SHP77 (cell line): ENCODE measurements at places on chromosomes 12 and 14.
A peak's percentile ranks its signal among the peaks of the same experiment; 100 is the strongest.

- DNase-seq: no peak
Observed at GRCh38 chr12:125518074-125518473, 452.8 kb downstream of the AACS start.

DNA sequence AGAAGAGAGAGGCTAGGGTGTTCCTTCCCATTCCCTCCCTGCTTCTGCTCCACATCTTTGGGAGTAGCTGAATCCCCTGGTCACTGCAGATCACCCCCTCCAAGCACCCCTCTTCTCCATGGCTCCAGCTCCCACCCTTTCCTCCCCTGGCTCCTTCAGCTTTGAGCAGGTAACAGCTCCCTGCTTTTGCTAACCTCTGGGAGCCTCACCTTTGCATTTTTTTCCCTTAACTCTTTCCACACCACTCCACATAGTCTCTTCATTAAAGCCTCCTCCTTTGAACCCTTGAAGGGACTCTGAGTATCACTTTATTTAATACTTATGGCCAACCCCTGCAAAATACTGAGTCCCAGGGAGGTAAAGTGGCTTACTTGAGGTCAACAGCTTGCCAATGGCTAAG is 25.7 kb upstream of the SERPINA6 start:
- no peak for DNase-seq

GRCh38 chr14:94027566-94028449 is 1.7 kb downstream of the OTUB2 start:
- no peak for DNase-seq

- DNase-seq: peak; percentile 46
Observed at GRCh38 chr12:6335451-6336078, 6.3 kb downstream of the TNFRSF1A start.

- no peak for DNase-seq
Observed at GRCh38 chr14:103317251-103317650, 16.8 kb upstream of the EIF5 start.

DNA sequence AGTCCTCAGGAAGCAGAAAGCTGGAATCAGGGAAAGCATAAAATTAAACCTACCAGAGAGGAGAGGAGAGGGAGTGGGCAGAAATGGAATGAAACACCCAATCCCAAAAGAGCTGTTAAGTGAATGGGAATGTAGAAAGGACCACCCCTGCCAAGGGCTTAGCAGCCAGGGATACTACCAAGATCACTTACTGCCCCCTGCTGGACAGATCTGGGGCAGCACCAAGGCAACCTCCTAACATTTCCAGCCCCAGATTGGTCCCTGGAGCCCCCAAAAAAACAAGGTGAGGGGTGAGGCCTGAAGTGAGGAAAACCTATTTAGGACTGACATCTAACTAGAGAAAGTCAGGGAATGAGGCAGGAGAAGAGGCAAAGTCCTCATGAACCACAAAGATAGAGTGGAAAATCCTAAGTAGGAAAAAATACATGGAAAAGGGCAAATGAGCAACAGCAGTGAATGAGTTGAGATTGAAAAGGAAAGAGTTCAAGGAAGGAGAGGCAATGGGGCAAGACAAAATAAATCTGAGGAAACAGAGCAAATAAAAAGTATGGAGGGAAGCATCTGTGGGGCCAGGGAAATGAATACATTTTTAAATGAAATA is 11.2 kb upstream of the FKBP11 start:
- peak; percentile 49 for DNase-seq

DNA sequence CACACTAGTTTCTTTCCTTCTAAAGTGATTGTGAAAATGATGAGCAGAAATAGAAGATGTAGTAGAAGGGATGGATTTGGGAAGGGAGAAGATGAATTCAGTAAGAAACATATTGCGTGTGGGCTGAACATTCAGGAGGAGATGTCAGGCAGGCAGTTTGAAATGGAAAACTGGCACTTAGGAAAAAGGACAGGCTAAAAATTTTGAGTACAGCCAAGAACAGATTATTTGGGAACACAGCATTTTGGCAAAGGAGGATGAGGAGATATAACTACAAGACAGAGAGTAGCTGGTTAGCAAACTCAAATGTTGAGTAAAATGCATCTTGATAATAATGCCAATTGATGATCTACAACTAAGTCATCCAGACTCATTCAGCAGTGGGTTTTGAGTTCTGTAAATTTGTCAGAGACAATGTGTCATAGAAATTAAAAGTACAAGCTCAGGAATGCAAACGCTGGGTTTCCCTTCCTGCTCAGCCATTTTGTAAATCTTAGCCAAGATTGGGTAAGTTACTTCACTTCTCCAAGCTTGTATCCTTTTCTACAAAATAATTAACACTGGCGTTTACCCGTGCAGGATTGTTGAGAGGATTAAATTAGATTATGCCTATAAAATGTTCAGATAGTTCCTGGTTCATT is 255.0 kb downstream of the NAV3 start:
- DNase-seq: no peak

GRCh38 chr12:32252199-32253073 is 145.8 kb downstream of the BICD1 start:
- no peak for DNase-seq

- no peak for DNase-seq
Observed at GRCh38 chr12:6312529-6313325, 2.2 kb downstream of the PLEKHG6 start.

GRCh38 chr14:31265701-31266398 is 58.3 kb upstream of the HECTD1 start:
- DNase-seq: no peak

- DNase-seq: no peak
Observed at GRCh38 chr12:29599381-29599780, 101.9 kb upstream of the OVCH1 start.

DNA sequence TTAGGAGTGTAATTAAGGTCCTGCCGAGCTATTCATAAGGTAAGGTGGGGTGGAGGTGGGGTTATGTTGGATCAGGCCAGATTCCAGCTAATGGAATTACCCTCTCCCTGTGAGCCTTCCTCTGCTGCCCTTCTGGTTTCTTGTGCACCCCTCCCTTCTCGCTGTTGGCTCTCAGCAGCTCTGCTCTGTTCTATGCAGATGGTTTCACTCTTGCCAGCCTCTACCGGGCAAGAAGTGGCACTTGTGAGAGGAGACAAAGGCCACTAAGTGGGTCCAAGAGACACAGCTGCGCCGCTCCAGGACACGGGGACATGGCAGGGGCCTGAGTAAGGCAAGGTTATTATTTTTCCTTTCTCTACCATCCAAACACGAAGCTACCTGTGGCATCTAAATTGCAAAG is 334.4 kb downstream of the EMP1 start:
- no peak for DNase-seq

DNA sequence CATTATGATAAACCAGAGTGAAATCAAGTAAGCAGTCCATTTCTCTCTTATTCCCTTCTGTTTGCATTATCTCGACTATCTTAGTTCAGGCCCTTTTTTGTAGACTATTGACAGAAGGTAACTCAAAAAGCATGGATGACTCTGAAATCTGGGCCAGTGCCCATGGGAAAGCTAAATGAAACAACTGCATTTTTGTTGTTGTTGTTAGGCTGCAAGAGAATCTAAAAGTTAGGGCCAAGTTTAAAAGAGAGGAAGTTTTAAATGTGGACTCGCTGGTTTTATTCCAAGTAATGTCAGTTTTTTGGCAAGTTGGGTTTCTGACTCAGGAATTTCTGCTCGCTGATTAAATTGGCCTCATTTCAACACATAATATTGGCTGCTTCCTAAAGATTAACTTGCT is 201.1 kb downstream of the PIK3C2G start:
- DNase-seq: no peak
